Dorsolateral prefrontal cortex (tissue), 122 donors: ENCODE measurements at places on chromosomes 6 and 20.

DNA sequence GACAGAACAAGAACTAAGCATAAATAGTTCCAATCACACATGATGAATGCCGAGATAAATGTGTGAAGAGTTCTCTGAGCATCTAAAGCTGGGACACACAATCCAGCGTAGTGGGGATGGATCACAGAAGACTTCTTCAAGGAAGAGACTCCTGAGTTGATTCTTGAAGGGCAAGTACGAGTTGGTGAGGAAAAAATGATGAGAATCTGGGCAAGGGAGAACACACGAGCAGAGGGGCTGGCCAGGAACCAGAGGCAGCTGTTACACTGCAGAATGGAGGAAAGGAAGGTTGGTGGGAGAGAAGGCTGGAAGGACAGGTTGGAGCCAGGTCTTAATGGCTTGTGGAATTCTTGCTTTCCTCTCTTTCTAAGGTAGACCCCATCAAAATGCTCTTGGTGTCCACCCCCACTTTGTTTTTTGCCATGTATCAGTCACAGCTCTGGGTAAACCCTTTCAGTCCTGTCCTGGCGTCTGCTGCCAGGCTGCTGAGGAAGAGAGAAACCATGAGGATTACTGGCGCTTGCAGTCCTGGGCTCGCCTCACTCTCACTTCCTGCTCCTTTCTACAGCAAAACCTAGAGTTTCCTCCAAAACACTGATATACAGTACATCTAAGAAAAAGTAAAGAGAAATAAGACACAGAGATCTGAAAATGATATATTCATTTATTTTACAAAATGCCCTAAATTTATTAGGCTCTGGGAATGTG is 127.6 kb upstream of the FAM184A start:
- DNase-seq = no peak

DNA sequence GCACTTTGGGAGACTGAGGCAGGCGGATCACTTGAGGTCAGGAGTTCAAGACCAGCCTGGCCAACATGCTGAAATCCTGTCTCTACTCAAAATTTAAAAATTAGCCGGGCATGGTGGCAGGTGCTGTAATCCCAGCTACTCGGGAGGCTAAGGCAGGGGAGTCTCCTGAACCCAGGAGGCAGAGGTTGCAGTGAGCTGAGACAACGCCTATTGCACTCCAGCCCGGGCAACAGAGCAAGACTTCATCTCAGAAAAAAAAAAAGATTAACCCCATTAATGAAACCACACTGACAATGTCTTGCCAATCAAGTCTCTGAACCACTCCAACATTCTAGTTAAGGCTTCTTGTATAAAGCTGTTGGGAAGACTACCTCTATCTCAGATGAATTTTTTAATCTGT is 4.0 kb downstream of the PREP start:
- no peak for DNase-seq

DNA sequence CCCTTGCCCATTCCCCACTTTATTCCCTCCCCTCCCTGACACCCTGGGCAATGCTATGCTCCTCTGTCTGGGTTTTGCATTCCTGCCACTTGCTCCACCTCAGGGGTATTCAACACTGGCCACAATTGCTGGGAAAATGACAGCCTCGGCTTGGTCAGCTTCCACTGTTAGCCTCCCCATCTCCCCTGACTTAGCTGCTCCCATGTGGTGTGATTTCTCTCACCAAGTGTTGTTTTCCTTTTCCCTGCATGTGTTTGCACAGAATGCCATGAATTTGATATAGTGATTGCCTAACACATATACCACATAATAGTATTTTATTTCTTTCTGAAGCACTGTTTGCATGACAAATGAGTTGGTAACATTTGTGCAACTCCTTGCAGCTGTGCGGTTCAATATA is 1.4 kb upstream of the LEMD2 start:
- DNase-seq = no peak

GRCh38 chr6:15255481-15255880 is 9.6 kb downstream of the JARID2 start:
- no peak for DNase-seq

GRCh38 chr6:125189494-125189893 is 35.9 kb downstream of the TPD52L1 start:
- DNase-seq = no peak

DNA sequence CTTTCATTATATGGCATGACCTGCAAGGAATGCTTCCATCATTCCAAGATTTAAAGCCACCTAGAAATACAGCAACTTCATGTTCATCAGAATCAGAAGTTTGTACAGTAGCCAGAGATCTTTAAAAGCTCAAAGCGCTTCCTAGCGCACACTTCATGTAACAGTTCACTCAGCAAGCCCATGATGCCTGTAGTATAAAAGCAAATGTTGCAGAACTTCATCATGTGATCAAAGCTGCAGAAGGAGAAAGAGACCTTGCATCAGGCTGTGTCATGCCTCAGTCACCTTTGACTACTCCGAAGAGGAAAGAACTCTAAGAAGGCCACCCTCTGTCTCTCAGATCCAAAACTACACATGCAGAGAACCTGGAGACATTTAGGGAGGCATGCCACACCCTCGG is 78.5 kb downstream of the AGPAT4 start:
- no peak for DNase-seq

DNA sequence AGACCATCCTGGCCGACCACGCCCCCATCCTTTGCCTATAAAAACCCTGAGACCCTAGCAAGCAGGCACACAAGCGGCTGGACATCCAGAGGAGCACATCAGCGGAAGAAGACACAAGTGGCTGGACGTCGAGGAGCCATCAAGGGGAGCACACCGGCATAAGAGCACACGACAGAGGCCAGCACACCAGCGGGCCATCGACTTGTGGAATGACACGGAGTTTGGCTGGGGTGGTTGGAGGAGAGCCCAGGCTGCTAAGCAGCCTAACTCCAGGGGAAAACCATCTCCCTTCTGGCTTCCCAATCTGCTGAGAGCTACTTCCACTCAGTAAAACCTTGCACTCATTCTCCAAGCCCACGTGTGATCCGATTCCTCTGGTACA is 44.8 kb upstream of the BCLAF1 start:
- DNase-seq = no peak

GRCh38 chr6:169931261-169931660 is 179.8 kb downstream of the ERMARD start:
- no peak for DNase-seq
